Right renal pelvis (tissue), 4 donors: ENCODE measurements at places on chromosomes 11 and 22.

GRCh38 chr11:2088284-2088683 lies 50.9 kb downstream of the IGF2 start:
- no peak for DNase-seq

DNA sequence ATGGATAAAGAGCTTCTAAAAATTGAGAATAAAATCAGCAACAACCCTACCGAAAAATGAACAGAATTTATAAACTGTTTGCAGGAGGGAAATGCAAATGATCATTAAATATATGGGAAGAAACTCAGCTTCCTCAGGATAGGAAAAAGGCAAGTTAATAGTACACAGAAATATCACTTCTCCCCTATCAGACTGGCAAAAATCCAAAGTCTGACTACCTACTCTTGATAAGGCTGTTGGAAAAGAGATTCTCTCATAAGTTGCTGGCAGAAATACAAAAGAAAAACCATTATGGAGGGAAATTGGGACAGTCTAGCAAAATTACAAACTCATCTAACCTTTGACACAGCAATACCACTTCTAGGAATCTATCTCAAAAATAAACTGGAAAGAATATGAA lies 100.9 kb upstream of the LDLRAD3 start:
- no peak for DNase-seq

DNA sequence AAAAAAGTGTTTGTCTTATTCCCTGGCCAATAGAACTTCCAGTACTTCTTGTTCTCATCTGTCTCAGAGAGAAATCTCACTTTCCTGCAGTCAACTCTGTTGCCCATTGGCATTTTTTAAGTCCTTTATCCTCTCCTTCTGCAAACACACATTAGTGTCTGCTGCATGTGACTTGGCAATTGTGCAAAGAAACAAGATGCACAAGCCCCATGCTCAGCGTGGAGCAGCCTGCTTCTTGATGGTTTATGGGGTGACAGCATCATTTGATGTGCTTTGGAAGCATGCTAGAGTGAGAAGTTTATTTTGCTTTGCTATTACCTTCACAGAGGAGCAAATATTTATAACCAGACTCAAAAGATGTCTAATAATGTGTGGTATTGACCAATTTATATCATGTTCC lies 238.2 kb downstream of the FAT3 start:
- no peak for DNase-seq

- DNase-seq = peak; percentile 97
Measured at GRCh38 chr11:62727872-62728170, 465 bp upstream of the TTC9C start.

DNA sequence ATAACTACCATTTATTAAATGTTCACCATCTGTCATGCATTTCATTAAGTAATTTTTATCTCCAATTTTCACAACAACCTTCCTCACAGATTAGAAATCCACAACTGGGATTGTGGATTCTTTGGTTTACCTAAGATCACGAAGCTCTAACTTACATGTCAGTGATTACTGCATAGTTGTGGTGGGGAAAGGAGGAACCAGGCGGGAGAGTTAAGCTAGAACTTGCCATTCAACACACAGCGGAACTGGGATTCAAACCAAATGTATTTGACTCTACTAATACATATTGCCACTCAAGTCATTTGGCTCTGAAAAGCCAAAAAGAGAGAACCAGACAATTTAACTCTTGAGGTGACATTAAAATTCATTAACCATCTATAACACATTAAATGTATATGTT lies 10.4 kb upstream of the LAYN start:
- no peak for DNase-seq

DNA sequence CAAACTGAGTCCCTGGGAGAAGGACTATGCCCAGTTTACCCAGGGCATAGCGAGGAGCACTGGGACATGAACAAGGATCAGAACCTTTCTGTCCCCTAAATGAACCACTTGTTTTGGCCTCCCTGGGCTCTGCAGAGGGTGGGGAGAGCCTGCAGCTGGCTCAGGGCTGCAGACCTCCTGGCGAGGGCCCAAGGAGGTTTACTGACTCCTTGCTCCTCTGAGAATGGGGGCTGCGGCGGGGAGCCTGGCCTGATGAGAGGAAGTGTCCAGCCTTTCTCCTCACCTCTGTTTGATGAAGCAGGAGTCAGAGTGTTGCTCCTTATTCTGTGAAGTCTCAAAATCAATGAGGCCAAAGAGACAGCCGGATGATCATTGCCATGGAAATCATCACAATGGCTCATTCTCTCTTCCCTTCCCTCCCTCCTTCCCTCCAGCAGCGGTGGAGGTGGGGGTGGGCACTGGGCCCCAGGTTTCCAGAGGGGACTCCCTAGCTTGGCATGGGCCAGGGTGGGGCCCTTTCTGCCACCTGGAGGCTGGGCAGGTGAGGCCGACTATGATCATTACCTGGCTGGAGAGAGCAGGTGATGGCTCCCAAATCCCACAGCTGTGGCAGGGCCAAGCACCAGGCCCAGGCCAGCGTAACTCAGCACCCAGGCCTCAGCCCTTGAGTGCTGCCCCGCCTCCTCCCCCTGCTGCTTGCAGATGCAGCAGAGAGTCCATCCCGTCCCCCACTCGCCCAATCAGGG lies 169.7 kb downstream of the CEP164 start:
- DNase-seq = no peak

- DNase-seq = no peak
Measured at GRCh38 chr11:31628111-31628510, 118.5 kb downstream of the ELP4 start.

DNA sequence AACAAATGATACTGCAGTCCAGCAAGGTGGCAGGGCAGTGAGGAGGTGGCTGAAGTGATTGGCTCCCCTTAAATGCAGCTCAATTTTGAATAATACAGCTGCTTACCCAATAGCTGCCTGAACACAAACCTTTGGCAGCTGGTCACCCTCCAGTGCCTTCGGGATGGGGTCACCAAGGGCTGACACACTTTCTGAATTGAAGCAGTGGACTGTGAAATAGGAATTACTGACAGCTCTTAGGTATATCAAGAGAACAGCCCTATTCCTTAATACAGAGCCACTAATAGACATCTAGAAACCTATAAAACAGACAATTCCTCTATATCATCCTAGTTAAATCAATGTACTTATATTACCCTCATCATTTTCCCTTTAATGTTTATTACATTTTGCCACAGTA lies 474.2 kb upstream of the KIRREL3 start:
- DNase-seq = no peak

DNA sequence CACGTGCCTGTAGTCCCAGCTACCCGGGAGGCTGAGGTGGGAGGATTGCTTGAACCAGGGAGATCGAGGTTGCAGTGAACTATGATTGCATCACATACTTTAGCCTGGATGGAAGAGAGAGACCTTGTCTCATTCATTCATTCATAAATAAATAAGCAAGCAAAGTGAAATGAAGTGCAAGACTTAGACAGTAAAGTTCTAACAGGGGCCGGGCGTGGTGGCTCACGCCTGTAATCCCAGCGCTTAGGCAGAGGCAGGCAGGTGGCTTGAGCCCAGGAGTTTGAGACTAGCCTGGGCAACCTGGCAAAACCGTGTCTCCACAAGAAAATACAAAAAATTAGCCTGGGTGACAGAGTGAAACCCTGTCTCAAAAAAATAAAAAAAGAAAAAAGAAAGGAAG lies 1.6 kb upstream of the ZNF280A start:
- no peak for DNase-seq

GRCh38 chr11:34972892-34973291 lies 56.5 kb downstream of the PDHX start:
- no peak for DNase-seq

GRCh38 chr11:128734103-128734831 lies 40.4 kb downstream of the FLI1 start:
- no peak for DNase-seq

GRCh38 chr11:133949129-133949528 lies 7.6 kb downstream of the IGSF9B start:
- DNase-seq = no peak

DNA sequence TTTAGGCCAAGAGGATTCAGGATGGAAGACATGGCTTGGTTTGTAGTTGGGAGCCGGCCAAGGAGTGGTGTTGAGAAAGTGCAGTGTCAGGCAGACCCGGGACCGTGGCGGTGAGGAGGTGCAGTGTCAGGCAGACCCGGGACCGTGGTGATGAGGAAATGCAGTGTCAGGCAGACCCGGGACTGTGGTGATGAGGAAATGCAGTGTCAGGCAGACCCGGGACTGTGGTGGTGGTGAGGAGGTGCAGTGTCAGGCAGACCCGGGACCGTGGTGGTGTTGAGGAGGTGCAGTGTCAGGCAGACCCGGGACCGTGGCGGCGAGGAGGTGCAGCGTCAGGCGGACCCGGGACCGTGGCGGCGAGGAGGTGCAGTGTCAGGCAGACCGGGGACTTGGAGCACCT lies 59.7 kb downstream of the LRP5 start:
- no peak for DNase-seq

- no peak for DNase-seq
Measured at GRCh38 chr11:2148595-2148994, 9.4 kb upstream of the IGF2 start.

- DNase-seq = no peak
Measured at GRCh38 chr22:46622081-46622521, 1.9 kb downstream of the GRAMD4 start.

DNA sequence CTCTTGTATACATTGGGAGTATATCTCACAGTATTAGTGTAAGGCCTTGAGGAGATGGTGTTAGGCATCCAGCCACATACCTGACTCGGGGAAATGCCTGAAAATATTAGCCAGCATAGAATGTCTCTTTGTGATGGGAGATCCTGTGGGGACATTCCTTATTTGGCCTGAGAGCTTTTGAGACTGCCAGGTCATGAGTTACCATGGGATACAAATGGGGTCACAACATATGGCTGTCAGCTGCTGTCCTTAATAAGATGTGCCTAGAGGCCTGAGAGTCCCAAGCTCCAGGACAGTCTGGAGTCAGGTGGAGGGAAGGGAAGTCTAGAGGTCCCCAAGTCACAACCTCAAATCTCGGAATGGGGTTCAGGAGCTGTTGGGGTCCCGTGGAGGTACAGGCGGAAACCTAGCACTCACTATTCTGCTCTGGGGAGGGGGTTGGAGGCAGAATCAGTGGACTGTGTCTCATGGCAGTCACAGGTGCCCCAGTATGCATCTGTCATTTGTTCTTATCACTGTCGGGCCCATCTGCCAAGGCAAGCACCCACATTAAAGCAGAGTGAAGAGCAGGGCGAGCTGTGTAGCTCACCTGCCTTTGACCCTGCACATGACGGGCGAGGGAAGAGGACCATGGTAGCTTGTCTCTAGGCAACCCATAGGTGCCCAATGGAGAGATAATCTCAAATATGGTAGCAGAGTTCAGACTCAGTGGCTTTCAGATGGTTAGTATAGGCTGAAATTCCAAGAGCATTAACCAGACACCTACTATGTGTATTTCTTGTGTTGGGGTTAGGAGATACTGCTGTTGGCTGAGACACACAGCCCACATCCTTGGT lies 29.9 kb downstream of the KCNQ1OT1 start:
- no peak for DNase-seq

GRCh38 chr11:131614631-131615030 lies 244.2 kb downstream of the NTM start:
- DNase-seq = no peak
